ENCODE measurements at places on chromosomes 5 and 9.

DNA sequence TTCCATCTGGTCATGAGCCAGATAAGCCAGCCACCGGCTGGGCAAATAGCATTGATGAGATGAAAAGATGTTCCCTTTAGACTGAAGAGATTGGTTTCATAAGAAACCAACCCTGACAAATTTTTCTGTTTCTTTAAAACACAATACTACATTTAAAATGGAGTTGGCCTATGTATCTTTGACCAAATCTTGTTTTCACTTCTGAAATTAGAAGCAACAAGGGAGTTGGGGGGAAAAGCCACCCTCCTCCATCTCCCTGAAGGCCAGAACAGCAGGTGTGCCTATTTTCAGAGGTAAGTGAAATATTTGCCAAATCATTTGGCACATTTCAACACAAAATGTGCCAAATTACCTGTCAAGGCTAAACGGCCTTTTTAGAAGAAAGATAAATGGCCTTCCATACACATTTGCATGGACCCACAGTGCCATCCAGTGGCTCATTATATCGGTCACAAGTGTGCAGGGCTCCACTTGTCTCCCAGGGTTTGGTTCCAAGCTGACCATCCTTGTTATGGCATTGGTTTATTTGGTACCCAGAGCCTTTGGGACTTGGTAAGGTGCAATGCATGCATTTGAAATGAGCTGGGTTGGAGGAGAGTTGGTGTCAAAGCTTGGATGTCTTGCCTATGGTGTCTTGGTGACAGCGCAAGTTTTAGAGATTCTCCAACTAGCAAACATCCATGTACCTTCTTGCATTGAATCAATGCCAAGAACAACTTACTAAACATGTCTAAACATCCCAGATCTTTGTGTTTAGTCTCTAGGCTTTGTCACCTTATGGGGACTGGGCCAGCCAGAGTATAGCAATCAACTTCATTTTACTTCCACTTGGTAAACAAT lies 372.0 kb upstream of the KIF2A start:
- peak; percentile 38 for DNase-seq

- DNase-seq, result no peak
Measured at GRCh38 chr9:137745541-137745991, 126.8 kb downstream of the EHMT1 start.

DNA sequence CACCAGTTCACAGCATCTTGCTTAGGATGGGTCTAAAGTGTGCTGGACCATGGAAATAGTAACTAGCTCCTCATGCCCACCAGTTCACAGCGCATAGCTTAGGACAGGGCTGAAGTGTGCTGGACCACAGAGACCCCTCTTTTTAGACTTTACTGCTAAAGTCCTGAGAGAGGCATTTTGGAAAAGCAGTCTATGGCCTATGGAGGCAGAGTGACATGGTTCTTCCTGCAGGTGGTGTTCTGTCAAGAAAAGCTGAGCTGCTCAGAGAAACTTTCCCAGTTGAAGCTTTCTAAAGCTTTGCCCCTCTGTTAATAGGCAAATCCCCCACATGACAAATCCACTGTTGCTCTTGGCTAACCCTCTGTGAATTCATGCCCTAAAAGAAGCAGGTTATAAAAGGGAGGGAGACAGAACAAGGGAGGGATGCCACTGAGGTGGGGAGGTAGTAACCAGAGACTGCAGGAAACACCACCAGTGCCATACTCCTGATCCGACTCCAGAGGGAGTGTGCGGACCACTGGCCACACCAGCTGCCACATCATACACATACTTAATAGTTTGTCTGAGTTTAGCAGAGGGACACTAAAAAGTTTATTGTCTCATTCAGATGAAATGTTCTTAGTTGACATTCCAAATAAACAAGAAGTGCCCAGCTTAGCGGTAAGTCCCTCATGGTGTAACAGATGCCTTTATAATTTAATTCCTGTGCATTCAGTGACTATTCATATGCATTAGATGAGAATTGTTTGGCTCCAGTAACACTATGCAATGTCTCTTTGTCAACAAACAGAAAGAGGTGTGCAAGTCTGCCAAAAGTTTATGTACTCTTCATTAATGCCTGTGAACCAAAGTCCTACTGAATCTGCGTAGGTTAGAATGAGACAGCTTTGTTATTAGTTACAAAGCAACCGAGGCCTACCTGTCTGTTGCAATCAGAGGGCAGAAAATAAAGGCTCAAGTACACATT lies 236.2 kb upstream of the NFIL3 start:
- no peak for DNase-seq

- peak; percentile 57 for DNase-seq
Measured at GRCh38 chr5:74616236-74617146, 24.0 kb downstream of the ENC1 start.

- no peak for DNase-seq
Measured at GRCh38 chr5:1673042-1673677, 126.5 kb downstream of the MRPL36 start.

DNA sequence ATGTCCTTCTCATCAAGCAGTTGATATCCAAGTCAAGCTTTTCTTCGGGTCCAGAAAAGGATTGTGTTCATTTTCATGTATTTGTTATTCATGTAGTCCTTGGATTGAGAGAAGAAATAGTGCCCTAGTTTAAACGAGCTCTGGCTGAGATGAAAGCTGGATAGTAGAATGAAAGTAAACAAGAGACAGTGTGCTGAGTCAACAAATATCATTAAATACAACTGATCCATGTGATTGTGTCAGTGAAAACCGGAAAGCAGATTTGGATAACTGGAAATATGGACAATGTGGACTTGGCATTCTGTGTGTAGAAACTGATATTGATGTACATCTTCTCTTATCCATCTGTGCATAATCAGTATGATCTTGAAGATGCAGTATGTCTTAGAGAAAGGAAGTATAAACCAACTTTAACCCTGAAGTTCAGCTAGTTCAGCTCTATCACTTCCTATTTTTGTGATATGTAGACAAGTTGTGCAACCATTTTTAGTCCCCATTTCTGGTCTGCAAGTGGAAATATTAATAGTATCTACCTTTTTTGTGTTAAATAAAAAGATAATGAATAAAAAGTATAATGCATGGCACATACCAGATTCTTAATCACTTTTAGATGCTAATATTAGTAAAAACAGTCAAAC lies 4.4 kb downstream of the MUSK start:
- no peak for DNase-seq

DNA sequence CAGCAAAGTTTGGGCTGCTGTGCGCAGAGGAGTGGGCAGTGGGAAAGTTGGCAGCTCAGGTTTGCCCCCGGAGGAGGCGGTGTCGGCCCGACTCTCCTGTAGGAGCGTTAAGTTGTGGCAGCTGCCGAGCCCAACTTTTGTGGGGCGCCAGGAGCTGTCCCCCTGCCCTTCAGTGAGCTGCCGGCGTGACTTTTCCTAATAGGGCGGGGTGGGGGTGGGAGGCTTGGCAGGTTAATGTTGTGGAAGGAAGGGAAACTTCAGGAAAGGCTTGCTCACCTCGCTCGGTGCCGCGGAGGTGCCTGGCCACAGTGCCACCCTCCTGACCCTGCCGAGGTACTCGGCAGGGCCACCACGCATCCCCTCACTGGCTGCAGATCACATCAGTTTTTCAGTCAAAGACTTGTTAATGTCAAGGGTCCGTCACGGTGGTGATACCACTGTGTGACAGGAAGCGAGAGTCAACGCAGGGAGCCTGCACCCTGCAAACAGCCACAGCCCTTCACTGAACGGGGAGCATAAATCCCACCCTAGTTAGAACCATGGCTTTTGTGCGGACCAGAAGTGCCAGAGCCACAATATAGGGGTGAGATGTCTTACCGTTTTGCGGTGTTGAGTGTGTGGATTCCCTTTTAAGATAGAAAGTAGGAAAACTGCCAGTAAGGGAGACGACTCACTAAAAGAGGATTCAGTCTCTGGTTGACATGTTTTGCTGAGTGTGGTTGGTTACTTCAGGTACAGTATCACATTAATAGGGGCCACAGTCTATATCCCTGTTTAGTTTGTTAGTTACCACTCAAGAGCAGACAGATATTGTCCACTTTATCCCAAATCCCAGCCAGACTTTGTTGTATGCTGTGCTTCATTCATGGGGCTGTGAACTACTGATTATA lies 796 bp downstream of the LNPEP start:
- peak; percentile 71 for DNase-seq

GRCh38 chr9:36250079-36250478 lies 8.2 kb downstream of the GNE start:
- DNase-seq, result no peak

DNA sequence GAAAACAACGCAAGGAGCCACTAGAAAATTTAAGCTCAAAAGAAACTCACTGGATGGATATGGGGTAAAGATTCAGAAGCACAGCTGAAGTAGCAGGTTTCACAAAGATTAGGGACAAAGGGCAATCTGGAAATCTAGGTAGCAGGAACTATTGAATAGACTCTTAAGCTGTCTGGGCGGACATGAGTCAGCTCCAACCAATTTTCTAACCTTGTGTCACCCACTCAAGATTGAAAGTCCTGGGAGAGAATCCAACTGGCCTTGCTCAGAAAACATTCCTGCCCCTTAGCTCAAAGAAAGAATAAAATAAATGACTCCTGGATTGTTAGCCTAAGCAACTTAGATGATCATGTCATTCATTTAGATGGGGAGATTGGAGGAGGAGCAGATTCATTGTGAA lies 69.2 kb downstream of the STK32A start:
- DNase-seq, result no peak

DNA sequence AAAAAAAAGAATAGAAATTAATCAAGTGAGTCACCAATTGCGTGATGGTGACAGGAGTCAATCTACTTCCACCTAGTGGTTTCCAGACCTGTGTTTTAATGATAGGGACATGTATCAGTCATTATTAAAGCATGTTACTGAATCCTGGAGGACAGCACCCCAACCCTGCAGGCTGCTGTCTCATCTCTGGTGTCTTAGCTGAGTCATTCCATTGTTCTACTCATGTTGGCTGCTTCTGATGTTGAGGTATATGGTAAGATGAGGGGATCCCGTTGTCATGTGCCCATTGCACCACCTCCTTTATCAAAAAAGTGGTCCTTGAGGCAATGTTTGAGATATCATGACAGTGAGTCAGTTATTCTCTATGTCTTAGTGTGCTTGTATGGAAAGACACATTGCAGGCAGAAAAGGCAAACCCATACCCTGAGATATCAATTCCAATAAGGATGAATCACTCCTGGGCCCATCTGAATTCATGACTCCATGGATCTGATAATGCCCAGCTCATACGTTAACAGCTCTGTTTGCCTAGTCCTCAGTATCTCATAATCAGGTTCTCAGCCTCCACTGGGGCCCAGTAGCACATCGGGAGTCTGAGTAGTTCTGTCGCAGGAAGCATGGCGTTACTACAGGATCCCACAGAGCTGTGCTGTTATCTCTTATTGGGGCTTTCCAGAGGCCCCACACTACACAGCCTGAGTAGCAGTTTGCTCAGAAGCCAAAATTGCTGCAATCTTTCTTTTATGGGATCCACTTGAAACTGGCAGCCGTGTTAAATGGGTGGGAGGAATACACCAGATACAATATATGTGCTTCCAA lies 31.2 kb downstream of the HMGCS1 start:
- no peak for DNase-seq

- DNase-seq, result no peak
Measured at GRCh38 chr5:75952963-75953362, 130.2 kb upstream of the SV2C start.

GRCh38 chr5:140673187-140673976 lies at the start of gene DND1:
TSS of gene DND1 (minus strand) at chr5:140673576. CDS start at chr5:140673542, 34 bp downstream.
- no peak for DNase-seq

DNA sequence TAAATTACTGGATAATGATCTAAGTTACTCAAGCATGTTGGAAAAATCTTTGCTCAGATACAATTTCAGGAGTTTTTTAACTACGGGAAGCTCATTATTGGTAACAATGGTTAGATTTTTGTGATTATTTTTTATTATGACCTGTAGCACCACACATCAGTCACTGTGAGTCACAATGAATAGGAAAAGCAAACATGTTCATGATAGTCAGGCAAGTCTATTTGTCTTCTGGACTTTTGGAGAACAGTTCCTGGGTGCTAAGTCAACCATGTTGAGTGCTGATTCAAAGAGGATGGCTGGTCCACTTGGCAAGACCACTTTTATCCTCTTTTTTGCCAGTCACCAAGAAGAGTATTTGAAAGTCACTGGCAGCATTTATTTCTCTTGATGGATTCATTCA lies 403.2 kb downstream of the KIF4B start:
- DNase-seq, result no peak

DNA sequence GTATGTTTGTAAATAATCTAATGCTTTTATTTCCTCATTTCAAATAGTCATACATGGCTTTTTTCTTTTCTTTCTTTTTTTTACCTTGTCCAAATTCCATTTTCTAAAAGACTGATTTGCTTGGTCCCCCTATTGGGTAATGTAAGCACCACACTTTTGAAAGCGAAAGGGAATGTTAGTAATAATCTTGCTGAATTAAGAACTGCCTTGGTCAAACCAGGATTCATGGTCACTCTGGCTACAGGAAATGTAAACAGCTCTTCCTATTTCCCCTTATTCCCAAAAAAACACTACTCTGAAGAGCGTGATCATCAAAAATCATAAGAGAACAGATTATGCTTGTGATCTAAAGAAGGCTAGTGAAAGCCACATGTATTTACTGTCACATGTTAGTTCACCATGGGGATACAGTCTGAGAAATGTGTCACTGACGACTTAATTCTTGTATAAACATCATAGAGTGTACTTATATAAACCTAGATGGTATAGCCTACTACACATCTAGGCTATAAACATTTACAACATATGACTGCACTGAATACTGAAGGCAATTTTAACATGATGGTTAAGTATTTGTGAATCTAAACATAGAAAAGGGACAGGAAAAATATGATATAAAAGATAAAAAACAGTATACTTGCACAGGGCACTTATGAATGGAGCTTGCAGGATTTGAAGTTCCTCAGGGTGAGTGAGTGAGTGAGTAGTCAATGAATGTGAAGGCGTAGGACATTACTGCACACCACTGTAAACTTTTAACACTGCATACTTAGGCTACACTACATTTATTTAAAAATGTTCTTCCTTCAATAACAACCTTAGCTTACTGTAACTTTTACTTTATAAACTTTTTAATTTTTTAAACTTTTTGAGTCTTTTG lies 75.3 kb downstream of the HMGCR start:
- no peak for DNase-seq

DNA sequence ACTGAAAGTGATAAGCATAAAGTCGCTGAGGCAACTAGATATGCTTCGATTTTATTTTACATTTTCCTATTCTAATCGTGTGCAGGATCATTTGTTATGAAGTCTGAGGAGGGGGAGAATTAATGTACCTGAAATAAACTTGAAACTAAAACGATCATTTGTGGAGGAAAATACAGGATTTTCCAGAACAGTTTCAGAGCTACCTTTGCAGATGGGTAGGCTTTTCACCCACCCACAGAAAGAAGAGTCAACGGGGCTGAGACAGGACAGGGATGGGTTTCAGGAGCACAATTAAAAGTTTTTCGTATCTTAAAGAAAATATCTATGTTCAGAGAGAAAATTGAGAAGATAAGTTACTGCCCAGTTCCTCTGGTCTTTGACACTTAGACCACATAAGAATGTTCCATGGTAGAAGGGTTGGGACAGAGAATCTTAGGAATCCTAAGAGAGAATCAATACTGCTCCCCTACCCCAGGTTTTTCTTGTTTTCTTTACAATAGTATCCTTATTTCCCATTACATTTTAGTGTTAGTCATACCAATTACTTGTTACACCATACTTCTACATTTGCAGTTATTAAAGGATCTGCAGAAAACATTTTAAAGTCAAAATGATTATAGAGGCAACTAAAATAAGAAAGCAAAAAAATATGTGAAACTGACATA lies 211.4 kb downstream of the DEPDC1B start:
- no peak for DNase-seq

GRCh38 chr9:21454149-21454548 lies 13.9 kb downstream of the IFNA1 start:
- no peak for DNase-seq

All from right kidney (tissue), 9 donors.